Heart left ventricle (tissue), 16 donors: ENCODE measurements at places on chromosomes 5 and 9. TPM values are rescaled to one million over a fixed set of nuclear protein-coding genes. Genes with fewer than 3 reads are reported as not detected.

Gene SPINK1
- total RNA-seq: 0.58 TPM

Gene SCGB3A2
- not detected for total RNA-seq

Gene PRUNE2
- total RNA-seq: 1.4 TPM

Gene IFNK
- not detected for total RNA-seq

Gene GIN1
- total RNA-seq: 13.3 TPM

Gene PPP3R2
- total RNA-seq: not detected

Gene SIGMAR1
- total RNA-seq: 36.1 TPM

Gene SNCAIP
- total RNA-seq: 0.93 TPM

Gene NOL6
- 17.1 TPM for total RNA-seq

Gene NMRK1
- 9.5 TPM for total RNA-seq

Gene POC5
- total RNA-seq: 5.3 TPM

Gene SPATA31E1
- not detected for total RNA-seq

Gene NUDT12
- total RNA-seq: 11.8 TPM
